ENCODE measurements at places on chromosomes 1 and 21.

DNA sequence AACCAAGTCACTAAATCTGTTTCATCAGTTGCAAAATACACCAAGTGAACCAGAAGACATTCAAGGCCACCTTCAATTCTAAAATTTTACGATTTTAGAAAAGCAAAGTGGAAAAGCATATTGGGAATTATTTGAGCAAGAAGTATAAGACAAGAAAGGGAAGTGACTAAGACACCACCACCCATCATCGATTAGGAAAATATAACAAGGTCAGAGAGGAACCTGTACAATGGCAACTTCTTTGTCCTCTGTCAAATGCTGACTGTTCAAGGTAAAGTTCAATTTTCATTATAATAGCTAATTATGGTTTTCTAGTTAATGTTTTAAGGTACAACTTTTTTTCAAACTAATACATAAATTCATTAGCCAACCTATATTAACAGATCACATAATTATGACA is 10.8 kb downstream of the FRRS1 start:
- no peak overlapping the region for H3K27ac ChIP-seq
- H3K36me3 ChIP-seq, result no peaks in the 10 kb centered on the region
- H3K27me3 ChIP-seq, result no peaks in the 10 kb centered on the region
- H3K4me1 ChIP-seq, result peaks cover 2% of the 10 kb centered on the region

GRCh38 chr1:1435106-1435903 is at the start of gene VWA1:
VWA1 (plus strand) TSS chr1:1435690; CDS start chr1:1435749, 59 bp downstream.
- H3K27me3 ChIP-seq, result no peaks in the 10 kb centered on the region
- peaks cover 24% of the 10 kb centered on the region for H3K4me1 ChIP-seq
- no peaks in the 10 kb centered on the region for H3K36me3 ChIP-seq
- H3K27ac ChIP-seq, result no peak within 1 kb of the TSS

GRCh38 chr1:183414365-183414764 is 3.8 kb downstream of the NMNAT2 start:
- H3K4me3 ChIP-seq, result no peak overlapping the region
- H3K36me3 ChIP-seq, result no peaks in the 10 kb centered on the region
- no peak overlapping the region for H3K27ac ChIP-seq
- DNase-seq, result no peak
- H3K4me1 ChIP-seq, result peaks cover 2% of the 10 kb centered on the region
- peaks cover 26% of the 10 kb centered on the region for H3K27me3 ChIP-seq

- H3K27ac ChIP-seq, result no peak overlapping the region
- DNase-seq, result peak; percentile 42
- no peak overlapping the region for H3K4me3 ChIP-seq
- no peaks in the 10 kb centered on the region for H3K36me3 ChIP-seq
- no peaks in the 10 kb centered on the region for H3K4me1 ChIP-seq
Measured at GRCh38 chr1:229430761-229431283, 3.1 kb downstream of the ACTA1 start.

GRCh38 chr1:206577626-206578025 is 34.6 kb downstream of the EIF2D start:
- no peak for DNase-seq
- no peaks in the 10 kb centered on the region for H3K4me1 ChIP-seq
- no peaks in the 10 kb centered on the region for H3K27me3 ChIP-seq
- no peaks in the 10 kb centered on the region for H3K36me3 ChIP-seq
- H3K4me3 ChIP-seq, result no peak overlapping the region
- H3K27ac ChIP-seq, result no peak overlapping the region
